ENCODE measurements at places on chromosomes 16 and 17. TPM values are rescaled to one million over a fixed set of nuclear protein-coding genes. Genes with fewer than 3 reads are reported as not detected.

Gene ARHGAP44
- total RNA-seq, result 7.9 TPM

DNA sequence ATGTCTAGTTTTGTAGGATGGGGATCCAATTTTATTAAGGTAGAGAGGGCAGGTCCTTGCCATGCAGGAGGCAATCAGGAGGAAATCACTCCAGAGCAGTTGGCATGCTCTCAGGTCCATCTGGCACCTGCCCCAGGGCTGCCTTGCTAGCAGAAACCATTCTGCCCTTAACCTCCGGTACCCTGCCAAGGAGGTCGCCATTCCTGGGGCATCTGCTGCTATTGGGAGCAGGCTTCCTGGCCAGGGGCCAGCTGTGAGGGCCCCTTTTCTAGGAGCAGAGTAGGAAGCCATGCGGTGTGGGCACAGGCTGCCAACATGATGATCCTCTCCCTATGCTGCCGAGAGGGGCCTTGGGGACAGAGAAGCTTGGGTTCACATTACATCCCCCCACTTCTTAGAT lies 47.6 kb upstream of the MGAT5B start:
- no peak for DNase-seq

DNA sequence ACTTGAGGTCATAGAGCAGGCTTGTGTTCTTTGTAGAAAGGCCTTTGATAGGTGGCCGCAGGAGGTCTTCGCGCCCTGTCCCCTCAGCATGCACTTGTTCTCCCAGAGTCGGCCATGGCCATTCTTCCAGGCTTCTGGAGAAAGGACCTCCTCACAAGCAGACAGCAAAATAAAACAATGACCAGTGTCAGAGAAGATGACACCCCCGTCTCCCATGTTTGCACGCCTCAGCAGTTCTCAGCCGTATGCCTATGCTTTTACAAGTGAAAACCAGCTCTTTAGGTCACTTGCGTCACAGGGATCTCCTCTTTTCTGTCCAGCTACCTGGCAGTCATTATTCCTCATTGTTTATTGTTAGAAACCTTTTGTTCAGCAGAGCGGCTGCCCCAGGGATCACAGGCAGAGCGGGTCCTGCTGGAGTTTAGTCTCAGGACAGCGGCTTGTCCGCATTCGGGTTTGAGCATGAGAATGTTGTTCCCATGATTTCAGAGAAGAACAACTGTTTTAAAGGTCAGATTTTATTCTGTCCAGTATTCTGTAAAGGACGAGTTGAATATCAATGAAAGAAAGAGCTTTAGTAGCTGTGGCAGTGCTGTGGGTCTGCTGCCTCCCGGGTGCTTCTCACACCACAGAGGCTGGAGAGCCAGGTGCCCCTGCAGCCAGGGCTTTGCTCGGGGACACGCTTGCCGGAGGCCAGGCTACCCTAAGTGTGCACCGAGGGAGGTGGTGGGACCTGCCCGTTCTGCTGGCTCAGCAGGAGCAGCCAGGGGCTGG lies 123.9 kb downstream of the RPTOR start:
- no peak for DNase-seq

- no peak for DNase-seq
Measured at GRCh38 chr17:38547444-38547843, 58.3 kb downstream of the SRCIN1 start.

GRCh38 chr16:525520-526180 lies 1.9 kb upstream of the CAPN15 start:
- DNase-seq, result no peak

DNA sequence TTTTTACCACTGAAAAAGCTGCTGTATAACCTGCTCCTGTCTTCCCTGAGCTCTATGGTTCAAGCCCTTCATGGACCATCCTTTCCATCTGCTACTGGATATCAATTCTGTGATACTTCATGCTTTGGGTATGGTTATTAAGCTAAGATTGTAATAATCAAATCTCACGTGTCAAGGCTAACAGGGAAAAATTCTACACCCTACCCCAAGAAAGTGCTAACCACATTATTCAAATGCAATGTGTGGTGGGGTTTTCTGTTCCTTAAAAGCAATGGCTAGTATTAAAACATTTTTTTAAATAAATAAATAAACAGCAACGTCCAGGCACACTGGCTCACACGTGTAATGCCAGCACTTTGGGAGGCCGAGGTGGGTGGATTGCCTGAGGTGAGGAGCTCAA lies 65.9 kb downstream of the SPAG9 start:
- DNase-seq, result no peak

Gene SPIRE2
- total RNA-seq, result 1.2 TPM

Gene PRSS21
- not detected for total RNA-seq

Gene TAT
- 0.13 TPM for total RNA-seq

DNA sequence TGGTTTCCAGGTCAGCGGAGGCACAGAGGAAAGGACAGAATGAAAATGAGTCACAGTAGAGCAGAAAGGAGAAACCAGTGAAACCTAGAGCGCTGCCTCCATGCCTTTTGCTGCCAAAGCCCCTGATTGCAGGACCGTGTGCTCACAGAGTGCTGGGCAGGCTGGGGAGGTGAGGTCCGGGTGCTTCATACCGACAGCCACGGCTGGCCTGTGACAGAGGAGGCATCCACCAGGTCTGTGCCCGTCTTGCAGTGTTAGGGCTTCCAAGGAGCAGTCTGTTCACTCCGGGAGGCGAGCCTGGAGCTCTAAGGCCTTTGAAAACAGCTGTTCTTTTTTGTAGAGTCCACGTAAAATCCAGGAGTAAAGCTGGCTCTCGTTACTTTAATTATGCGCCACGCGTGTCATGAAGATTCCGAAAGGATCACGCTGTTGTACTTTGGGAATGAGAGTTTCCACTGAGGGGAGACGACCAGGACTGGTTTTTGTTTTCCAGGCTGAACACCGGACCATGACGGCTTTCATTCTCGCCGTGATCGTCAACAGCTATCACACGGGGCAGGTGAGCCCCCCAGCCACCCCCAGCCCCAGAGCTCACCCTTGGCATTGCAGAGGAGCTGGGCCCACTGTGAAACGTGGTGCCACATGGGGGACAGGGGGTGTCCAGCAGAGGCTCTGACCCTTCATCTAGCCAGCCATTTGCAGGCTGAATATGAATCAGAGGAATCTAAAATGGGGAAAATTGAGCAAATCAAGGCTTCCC lies 108.5 kb upstream of the CHMP6 start:
- DNase-seq, result peak; percentile 13

- peak; percentile 55 for DNase-seq
Measured at GRCh38 chr16:87324411-87325275, 7.5 kb upstream of the C16orf95 start.

DNA sequence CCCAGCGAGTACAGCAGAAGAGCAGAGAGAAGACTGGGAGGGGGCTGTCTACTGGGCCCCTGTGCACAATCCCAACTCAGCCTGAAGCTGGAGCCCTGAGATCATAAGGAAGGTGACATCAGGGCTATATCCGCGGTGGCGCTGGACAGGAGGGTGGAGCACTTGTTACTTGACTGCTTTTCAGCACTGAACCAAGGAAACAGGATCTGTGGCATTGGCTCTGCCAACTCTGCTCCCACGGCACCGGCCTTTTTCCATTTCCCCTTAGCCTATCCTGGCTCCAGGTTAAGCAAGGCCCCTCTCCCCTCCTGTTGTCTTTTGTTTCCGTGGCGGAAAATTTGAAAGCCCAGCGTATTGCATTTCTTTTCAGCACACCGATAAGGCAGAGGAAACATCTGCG lies 125.0 kb upstream of the IRX3 start:
- DNase-seq, result peak; percentile 50

DNA sequence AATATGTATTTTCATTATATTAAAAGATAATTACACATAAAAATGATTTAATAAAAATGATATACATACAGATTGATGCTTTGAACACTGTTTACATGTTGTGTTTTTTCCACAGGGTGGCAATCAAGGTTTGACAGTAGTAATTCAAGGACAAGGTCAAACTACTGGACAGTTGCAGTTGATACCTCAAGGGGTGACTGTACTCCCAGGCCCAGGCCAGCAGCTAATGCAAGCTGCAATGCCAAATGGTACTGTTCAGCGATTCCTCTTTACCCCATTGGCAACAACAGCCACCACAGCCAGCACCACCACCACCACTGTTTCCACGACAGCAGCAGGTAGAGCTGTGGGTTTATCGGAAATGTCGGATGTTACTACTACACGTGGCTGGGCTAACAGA lies 52.2 kb downstream of the C17orf58 start:
- DNase-seq, result no peak

GRCh38 chr16:1331712-1332617 lies 1.5 kb upstream of the BAIAP3 start:
- peak; percentile 83 for DNase-seq

DNA sequence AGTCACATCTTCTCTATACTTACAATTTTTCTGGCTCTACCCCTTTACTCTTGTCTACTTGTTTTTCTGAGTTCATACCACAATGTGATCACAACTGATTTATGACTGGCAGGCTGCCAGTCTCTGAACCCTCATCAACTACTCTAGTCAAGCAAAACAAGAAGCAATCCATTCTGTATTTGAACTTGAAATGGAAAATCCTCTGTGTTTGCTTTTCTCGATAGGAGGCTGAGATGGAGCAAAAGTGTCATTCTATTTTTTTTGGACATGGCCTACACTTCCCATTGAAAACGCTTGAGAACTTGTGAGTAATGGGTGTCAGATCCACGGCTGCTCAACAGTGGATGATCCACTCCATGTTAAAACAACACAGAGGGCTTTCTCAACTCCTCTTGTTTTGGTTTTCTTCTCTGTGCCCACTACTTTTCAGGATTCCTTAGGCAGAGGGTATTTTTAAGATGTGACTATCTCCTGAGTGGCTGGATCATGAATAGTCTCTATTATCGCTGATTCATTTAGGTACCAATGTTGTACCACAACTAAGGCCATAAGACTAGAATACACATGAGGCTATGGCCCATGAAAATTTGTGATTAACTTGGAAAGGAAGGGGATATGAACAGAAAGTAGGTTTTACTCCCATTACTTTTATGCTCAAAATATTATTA lies 11.7 kb downstream of the TMEM100 start:
- DNase-seq, result no peak

DNA sequence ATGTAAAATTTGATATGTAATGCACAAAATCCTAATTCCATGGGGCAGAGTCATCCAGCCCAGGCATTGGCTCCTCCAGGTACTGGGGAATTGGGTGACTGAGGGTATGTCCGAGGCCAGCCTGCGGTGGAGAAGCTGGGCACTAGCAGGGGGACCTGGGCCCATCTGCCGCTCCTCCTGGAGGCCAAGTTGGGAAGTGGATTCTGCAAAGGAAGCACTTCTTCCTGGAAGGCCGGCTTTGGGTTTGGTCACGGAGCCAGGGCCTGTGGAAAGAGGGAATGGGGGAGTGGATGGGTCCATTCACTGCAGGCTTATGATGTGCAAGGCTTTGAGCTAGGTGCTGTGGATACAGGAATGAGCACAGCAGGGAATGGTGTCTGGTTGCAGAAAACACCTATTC lies 85.8 kb downstream of the GNAO1 start:
- no peak for DNase-seq

DNA sequence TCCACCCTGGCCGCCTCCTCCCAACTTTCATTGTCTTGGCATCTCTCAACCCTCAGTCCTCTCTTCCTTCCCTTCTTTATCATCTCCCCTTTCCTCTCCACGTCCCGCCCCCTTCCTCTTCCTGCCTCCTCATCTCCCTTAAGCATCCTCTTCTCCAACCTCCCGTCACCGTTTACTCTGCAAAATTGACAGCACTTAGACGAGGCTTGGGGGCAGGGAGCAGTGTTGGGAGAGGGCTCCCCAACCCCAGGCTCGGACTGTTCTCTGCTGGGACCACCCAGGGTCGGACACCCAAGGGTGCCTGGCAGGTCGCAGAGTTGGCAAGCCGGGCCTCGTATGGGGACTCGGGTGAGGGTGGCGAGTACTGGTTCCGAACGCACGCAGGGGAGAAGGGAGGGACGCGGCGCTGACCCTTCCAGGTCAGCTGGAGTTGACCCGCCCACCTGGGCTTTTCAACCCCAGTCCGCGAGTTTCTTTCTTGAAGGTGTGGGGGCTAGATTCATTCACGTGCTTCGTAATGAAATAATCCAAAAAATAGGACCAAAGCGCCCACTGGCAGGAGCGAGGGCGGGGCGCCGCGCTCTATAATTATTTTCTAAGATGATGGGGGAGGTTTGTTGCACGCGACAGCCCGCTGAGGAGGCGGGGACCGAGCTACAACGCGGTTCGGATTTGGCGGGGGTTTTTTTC lies 775 bp upstream of the PAGR1 start:
- peak; percentile 68 for DNase-seq

DNA sequence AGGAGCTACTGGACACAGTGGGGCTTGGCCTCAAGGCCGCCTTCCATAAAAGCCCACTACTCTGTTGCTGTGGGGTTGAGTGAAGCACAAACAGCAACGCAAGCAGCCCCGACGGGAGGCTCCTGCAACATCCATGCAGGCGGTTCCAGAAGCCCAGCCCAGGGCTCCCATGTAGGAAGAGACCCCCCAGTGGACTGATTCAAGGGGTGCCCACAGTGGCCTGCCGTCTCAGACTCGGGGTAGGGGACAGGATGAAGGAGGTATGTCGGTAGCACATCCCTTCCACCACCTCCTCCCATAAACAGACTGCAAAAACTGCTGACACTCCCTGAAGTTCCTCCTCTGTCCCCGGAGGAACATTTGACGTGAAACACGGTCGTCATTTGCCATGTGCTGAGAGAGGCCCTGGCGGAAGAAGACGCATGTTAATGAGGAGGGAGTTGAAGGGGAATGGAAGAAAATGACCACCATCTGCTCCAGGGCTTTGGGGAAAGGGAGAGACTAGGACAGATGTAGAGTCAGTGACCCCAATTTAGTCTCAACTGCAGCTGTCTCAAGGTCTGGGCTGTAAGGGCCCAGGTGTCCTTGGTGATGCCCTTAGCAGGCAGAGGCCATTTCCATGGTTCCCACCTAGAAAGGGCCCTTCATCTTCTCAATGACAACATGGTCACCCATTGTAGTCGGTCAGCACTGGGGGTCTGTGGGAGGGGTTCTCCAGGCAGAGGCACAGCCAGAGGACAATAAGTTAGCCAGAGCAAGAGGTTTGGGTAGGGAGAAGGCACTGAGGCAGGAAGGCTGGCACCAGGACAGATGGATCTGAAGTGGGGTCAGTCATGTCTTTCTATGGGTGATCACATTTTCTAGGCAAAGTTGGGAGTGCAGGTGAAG lies 200.6 kb downstream of the CPPED1 start:
- DNase-seq, result no peak

Gene HSD17B1
- 0.78 TPM for total RNA-seq

Gene CD300E
- 0.38 TPM for total RNA-seq

Gene HLF
- total RNA-seq, result 31.6 TPM

Gene ST6GALNAC1
- 2.8 TPM for total RNA-seq

Gene IRX3
- 42.4 TPM for total RNA-seq

- DNase-seq, result peak; percentile 14
Measured at GRCh38 chr16:57527027-57527426, 9.3 kb downstream of the CCDC102A start.

GRCh38 chr17:28597606-28598383 lies 1.0 kb downstream of the SPAG5 start:
- no peak for DNase-seq

GRCh38 chr17:66228887-66229782 lies at the start of gene APOH:
APOH (minus strand) TSS chr17:66229415; CDS start chr17:66229379, 36 bp downstream.
- DNase-seq, result no peak

Data from Right ventricle myocardium superior (tissue), 1 donor.